GM13977 (cell line): ENCODE measurements at places on chromosomes 2 and 18.

DNA sequence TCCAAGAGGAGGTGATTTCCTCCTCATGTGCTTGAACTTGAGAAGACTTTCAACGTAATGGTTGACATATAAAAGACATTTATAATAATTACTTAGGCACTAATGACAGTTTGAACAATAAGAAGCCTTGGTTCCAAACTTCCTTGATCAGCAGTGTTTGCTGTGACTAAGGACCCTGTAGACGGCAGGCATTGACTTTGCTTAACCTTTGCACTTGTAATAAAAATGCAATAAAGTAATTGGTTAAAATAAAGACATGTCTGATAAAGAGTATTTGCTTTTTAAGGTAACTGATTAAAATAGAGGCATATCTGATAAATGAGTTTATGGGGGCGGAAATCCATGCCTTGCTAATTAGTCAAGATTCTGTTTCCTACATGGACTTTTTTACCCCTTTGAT, 82.2 kb upstream of the ST8SIA3 start:
- no peak for DNase-seq

- no peak for DNase-seq
Measured at GRCh38 chr2:172249986-172250385, 147.3 kb upstream of the DLX2 start.

DNA sequence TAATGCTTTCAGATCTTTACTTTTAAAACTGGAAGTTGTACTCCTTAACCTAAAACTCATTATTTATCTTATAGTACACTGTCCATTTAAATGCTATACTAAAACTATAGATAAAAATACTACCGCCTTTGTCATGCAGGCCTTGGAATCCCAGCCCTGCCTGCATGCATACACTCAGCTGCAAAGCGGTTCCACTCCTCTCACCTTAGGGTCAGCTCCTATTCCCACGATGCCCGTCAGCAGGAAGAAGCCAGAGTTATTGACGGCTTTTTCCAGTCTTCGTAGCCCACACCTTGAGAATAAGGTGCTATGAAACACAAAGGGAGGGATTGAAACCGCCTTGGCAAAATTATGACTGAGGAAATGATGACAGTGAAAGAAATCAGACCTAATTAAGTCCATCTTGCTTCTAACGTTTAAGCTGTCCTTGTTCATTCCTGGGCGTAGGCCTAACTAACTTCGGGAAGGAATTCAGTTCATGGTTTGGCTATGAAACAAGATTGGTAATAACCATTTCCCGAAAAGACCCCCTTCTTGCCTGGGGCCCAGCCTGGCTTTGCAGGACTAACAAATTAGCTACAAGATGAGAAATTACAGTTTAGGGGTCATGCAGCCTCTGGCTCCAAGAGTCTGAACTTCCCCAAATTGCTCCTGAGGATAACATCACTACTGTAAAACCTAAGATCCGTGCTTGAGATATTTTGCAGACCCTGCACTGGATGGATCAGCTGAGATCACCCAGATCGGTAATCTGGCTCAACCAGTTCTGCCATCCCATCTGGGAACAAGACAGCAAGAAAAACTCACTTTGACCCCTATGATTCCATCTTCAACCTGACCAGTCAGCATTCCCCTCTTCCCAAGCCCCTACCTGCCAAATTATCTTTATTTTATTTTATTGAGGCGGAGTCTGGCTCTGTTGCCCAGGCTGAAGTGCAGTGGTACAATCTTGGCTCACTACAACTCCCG, 17.1 kb downstream of the EPB41L5 start:
- no peak for DNase-seq

- no peak for DNase-seq
Measured at GRCh38 chr2:159004849-159005248, 36.4 kb downstream of the TANC1 start.
